ENCODE measurements at places on chromosomes 4 and X.

GRCh38 chr4:4853371-4853823 is 6.1 kb upstream of the MSX1 start:
- no peak for DNase-seq

- DNase-seq, result no peak
Observed at GRCh38 chrX:140433582-140433981, 71.3 kb downstream of the SOX3 start.

- DNase-seq, result no peak
Observed at GRCh38 chrX:130805903-130806302, 97.1 kb downstream of the ENOX2 start.

DNA sequence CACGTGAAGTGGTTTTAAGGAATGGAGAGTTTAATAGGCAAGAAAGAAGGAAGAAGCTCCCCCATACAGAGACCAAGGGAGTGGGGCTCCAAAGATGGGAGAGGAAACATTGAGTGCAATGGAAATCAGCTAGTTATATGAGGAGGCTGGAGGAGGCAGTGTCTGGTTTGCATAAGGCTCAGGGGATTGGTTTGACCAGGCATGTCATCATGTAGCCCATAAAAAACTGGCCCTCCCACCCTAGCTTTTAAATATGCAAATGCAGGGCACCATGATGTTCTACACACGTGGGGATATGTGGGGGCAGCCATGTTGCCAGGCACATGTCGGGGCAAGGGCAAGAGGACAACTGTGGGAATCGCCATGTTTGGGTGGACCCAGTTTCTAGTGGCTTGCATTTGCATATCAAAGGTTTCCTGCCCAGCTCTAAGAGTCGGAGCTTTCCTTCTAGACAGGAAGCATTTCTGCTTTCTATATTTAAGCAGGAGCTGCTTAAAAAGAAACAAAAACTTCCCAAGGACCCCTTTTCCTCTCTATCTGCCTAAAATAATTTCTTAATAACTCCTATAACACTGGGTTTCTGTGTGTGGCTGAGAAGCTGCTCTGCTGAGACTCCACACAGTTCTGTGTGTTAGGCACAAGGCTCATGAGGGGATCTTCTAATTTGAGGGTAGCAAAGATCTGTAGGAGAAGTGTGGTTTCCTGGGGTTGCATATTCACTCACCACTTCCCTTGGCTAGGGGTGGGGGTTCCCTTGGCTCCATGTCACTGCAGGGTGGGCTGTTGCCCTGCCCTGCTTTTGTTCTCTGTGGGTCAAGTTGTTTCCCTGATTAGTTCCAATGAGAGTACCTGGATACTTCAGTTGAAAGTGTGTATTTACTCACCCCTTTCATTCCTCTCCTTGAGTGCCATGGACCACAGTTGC is 113.5 kb downstream of the VSIG4 start:
- no peak for DNase-seq

DNA sequence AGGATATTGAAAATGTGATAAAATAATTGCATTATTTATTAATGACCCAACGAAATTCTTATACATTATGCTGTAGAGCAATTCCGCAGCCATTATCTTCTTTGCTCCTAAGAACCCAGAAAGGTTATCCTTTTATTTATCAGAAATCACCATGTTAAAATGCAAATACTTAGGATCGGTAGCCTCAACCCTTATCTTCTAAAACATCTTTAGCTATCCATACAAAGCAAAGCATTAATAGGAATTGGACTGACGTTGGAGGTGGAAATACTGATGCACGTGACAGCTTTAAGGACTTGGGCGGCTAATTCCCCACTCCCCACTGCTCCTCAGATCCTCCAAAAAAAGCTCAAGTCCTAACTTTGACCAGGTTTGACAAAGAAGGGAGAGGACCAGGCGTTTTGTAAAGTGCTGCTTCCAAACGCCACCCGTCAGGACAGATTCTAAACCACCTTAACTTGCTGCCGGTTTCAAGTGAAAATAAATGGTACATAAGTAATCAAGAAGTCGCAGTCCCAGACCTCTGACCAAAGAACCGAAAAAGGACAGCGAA is 539 bp upstream of the SPCS3 start:
- no peak for DNase-seq

DNA sequence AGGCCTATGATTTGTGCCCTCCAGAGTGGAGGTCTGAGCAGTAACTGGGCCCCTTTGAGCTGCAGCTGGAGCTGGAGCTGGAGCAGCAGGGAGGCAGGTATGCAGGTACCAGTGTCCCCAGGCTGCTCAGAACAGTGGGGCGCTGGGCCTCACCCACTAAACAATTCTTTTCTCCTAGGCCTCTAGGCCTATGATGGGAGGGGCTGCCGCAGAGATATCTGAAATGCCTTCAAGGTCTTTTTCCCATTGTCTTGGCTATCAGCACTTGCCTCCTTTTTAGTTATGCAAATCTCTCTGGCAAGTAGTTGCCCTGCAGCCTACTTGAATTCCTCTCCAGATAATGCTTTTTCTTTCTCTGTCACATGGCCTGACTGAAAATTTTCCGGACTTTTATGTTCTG is 79.7 kb upstream of the OTUD4 start:
- no peak for DNase-seq

DNA sequence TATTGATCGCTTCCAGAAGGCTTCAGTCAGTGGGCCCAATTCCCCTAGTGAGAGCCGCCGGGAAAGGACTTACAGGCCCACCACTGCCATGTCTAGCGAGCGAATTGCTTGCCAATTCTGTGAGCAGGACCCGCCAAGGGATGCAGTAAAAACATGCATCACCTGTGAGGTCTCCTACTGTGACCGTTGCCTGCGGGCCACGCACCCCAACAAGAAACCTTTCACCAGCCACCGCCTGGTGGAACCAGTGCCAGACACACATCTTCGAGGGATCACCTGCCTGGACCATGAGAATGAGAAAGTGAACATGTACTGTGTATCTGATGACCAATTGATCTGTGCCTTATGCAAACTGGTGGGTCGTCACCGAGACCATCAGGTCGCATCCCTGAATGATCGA is 15.3 kb downstream of the MID2 start:
- no peak for DNase-seq

DNA sequence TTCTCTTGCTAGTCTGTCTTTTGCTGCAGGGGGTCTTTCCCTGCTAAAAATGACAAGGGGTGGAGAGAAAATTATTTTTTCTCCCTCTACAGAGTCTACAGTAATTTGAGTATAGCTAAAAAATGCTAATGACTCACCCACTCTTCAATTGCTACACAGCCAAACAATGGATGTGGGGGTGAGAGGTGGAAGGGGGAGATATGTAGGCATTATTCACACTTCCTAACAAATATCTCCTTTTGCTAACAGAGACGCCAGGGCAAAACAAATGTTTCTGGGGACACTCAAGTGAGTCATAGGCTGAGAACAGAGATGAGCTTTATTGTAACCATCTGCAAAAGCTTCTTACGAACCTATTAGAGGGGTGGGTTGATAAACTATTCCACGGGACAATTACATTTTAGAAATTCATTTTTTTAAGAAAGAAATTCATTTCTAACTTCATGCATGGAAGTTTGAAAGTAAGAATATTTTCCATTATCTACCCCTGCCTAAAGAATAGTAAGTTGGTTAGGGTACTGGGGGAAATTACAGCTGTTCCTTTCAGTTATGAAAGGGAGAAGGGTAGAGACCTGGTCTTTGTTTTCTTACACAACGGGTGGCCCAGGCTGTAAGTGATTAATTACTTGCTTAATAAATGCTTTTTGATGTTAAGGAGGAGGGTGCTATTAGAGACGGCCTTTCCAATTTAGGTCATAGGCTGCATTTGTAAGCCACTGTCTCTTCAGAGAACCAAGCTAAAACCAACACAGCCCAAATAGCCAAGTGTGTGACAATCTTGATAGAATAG is 12.8 kb downstream of the SCD5 start:
- no peak for DNase-seq

DNA sequence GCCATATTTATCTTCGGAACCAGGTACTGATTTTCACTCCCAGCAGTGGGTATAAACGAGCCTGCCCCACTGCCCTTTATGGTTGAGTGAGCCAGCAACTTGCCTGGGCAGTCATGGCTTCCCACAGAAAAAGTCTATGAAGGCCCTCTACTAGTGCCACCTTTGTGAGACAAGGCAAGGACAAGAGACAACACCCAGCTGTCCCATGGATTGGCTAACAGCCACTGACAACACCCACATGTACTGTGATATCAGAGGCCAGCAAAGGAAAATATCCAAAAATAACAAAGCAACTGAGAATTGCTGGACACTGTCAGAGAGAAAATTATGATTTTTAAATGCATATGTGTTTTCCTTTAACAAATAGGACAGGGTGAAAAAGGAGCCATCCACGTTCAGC is 248.4 kb upstream of the TTC29 start:
- no peak for DNase-seq

DNA sequence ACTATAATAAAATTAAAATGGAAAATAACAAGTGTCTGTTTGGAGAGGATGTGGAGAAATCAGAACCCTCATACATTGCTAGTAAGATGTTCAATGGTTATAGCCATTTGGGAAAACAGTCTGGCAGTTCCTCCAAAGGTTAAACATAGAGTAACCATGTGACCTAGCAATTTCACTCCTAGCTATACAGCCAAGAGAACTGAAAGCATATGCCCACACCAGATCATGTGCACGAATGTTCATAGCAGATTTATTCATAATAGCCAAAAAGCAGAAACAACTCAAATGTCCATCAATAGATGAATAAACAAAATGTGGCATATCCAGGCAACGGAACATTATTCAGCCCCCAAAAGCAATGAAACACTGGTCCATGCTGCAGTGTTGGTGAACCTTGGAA is 9.4 kb upstream of the CCNQ start:
- DNase-seq, result no peak

DNA sequence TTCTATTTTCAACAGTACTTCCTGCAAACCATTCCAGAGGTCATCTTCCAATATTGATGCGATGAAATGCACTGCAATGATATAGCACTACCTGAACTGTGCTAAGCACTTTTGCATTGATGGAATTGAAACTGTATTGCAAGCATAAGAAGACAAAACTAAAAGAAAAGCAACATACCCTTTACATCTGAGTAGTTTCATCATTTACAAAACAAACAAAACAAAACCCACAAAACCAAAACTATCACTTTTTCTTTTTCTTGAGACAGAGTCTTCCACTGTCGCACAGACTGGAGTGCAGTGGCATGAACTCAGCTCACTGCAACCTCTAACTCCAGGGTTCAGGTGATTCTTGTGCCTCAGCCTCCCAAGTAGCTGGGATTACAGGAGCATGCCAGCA is 120.1 kb upstream of the NAP1L5 start:
- DNase-seq, result no peak

GRCh38 chr4:99640676-99641075 is 17.0 kb downstream of the C4orf54 start:
- DNase-seq, result no peak

DNA sequence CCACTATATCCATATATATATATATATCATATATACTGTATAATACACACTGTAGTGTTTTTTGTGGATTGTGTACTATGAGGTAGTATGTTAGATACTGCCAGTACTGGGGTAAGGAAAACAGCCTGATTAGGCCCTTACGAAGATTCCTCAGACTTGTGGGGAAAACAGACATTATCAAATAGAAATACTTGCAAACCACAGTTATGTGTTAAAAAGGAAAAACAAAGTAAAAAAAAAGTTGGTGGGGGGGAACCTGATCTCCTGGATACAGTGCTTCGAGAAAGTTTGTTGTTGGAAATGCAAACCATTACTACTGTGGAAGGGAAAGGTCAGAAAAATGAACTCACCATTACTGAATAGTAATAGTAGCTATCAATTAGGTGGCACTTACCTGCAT is 53.0 kb downstream of the PKD2 start:
- DNase-seq, result no peak

- no peak for DNase-seq
Observed at GRCh38 chr4:53694666-53695065, 103.4 kb upstream of the LNX1 start.

DNA sequence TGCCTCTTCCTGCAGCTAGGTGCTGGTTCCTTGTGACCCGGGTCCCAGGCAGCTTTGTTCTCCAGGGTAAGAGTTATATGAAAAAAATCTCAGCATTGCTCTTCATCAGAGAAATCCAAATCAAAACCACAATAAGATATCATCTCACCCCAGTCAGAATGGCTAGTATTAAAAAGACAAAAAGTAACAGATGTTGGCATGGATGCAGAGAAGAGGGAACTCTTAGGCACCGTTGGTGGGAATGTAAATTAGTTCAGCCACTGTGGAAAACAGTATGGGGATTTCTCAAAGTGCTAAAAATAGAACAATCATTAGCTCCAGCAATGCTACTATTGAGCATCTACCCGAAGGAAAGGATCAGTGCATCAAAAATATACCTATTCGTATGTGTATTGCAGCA is 61.5 kb downstream of the SORCS2 start:
- DNase-seq, result no peak

DNA sequence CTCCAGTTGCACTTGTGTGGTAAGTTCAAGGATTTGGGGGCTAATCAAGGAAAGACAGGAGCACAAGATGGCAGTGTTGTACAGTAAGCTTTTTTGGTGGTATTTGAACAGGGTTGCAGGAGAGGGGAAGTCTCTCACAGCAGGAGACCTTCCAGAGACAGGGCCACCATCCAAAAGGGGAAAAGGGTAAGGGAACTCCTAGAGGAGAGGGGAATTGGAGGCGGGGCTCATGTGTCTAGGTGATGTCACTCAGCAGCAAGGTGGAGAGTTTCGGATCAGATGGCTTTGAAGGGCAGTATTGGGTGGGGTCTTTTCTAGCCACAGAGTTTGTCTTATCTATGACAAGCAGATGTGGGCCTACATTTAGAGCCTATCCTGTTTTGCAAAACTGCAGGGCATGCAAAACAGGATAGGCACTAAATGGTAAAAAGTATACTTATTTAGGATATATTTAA is 13.4 kb upstream of the RNF175 start:
- DNase-seq, result no peak

DNA sequence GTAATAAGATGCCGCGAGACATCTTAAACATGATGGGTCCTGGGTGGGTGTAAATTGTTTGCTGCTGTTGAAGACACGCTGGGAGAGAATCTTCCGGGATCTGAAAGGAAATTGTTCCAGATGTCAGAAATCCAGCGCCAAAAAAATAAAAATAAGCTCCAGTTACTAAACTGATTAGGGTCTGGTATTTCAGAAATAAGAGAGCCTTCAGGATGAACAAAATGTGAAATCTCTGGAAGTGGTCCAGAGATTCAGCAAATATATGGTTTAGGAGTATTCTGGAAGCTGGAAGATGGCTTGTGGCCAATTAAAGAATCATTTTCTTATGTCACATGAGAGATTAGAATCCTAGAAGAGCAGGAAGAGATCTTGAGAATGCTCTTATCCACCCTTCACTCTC is 75.8 kb upstream of the NHS start:
- no peak for DNase-seq

GRCh38 chr4:150261571-150261970 is 183.3 kb downstream of the DCLK2 start:
- DNase-seq, result no peak

- no peak for DNase-seq
Observed at GRCh38 chr4:17688011-17688441, 73.6 kb downstream of the MED28 start.

- DNase-seq, result no peak
Observed at GRCh38 chrX:21655901-21656586, 2.1 kb downstream of the KLHL34 start.
